ENCODE measurements at places on chromosomes 2 and 18.

GRCh38 chr2:109438773-109439389, 174.9 kb downstream of the SEPTIN10 start:
- peak; percentile 87 for DNase-seq

- DNase-seq = no peak
Observed at GRCh38 chr18:35441857-35442595, 55.7 kb downstream of the INO80C start.

- no peak for DNase-seq
Observed at GRCh38 chr18:37339701-37340215, 225.8 kb downstream of the CELF4 start.

DNA sequence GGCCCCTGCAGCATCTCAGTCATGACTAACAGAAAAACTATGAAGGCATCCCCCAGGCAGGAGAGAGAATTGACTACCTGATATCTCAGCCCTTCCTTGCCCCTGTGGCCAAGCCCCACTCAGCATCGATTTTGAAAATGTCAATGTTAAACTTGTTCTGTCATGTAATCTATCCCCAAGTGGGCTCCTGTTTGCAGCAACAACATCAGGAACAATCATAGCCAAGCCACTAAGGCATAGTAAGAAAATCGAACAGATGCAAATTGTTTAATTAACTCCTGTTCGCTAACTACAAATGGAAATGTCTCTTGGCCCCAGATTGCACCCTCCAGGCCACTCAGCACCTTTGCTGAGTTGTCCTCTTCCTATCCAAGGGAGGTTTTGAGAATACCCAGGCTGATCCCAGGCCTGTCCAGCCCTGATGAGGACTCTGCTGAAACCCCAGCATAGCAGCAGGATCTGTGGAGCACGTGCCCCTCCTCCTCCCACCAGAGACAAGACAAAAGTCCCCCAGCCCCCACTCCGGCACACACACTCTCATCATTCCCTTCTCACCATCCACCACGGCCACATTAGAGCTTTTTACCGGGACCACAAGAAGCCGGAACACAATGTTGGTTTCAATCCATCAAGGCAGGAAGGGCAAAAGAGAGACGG, 150.1 kb downstream of the TNS1 start:
- no peak for DNase-seq

DNA sequence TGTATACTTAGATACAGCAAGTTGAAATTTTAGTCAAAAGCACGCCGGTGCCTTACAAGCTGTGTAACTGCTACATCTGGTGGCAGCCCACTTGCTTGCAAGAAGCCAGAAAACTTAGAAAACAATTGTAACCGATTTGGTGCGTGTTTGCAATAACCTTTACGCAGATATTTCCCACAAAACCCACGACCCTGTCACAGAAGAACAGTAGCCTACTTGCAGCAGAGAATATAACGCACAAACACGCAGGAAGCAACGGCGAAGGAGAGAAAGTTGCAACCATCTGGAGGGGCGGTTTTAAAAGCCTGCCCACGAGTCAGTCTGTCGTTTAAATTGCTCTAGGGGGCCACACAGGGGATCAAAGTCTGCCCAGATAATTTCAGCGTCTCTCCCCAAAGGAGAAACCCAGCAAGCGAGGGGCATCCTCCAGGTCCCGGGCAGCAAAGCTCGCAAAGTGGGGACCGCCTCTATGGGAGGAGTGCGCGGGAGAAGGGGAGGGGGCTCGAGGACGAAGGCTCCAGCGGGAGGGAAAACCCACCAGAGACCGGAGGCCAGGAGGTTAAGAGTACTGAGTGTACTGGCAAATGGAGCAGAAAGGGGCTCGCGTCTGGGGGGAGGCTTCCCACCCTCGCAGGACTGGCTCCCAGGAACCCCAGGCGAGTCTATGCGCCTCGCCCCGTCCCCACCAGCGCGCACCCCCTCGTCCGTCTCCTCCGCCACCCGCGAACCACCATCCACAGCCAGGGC, 1.1 kb downstream of the TLK1 start:
- no peak for DNase-seq

All from stromal cell of bone marrow (primary cell).